ENCODE measurements at places on chromosomes 6 and 20.

DNA sequence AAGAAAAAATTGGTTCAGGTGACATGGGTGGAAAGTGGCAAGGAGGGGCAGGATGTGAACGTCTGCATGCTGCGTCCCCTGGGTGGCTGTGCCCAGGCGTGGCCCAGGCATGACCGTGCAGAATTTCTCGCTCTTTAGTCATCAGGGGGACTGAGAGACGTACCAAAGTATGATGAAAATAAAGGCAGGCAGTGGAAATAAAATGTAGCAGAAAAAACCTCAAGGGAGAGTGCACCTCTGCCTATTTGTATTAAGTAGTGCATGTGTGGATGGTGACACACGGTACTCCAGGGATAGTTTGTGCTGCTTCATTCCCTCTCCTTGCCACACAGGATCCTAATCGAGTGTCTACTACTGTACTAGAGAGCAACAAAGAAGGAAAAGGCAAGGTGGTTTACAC lies 81.1 kb downstream of the ATP9A start:
- DNase-seq: no peak

GRCh38 chr6:151018911-151019782 lies 153.6 kb downstream of the MTHFD1L start:
- DNase-seq: no peak

GRCh38 chr6:72623808-72624207 lies 1.9 kb downstream of the KCNQ5 start:
- no peak for DNase-seq

DNA sequence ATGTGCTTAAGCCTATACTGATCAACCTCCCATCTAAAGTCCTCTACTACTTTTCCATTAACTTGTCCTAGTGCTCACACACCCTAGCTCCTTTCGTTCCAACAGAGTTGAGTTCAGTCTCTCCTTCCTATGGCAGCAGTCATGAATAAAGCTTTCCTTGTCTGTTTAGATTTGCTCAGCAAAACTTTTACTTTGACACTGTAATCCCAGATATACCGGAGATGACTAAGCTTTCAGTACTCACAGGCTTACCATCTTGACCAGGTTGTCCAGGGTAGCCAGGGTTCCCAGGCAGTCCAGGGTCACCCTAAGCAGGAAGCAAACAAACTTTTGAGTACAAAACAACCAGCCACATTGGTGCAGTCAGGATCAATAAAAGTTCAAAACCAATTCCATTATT lies 90.7 kb downstream of the COL21A1 start:
- no peak for DNase-seq

GRCh38 chr6:125346926-125347563 lies 45.3 kb upstream of the HDDC2 start:
- no peak for DNase-seq

GRCh38 chr20:15081261-15081660 lies 743.8 kb upstream of the FLRT3 start:
- DNase-seq: no peak

- no peak for DNase-seq
These were observed at the start of gene SASH1 for GRCh38 chr6:148342350-148343046. TSS of gene SASH1 (plus strand) at chr6:148342838. CDS start at chr6:148343068, 230 bp downstream.
